Testis (tissue), 5 donors: ENCODE measurements at places on chromosomes 5 and 9. TPM values are rescaled to one million over a fixed set of nuclear protein-coding genes. Genes with fewer than 3 reads are reported as not detected.
A peak's percentile ranks its signal among the peaks of the same experiment; 100 is the strongest.

- no peaks in the 10 kb centered on the region for H3K36me3 ChIP-seq
- H3K4me3 ChIP-seq = no peak overlapping the region
- peak; percentile 19 for DNase-seq
- H3K27ac ChIP-seq = no peak overlapping the region
- no peaks in the 10 kb centered on the region for H3K4me1 ChIP-seq
Observed at GRCh38 chr5:164119806-164120447, 614.5 kb downstream of the MAT2B start.

GRCh38 chr5:54159893-54160195, 150.5 kb downstream of the ARL15 start:
- peaks cover 8% of the 10 kb centered on the region for H3K4me1 ChIP-seq
- no peaks in the 10 kb centered on the region for H3K27me3 ChIP-seq
- no peaks in the 10 kb centered on the region for H3K36me3 ChIP-seq
- H3K27ac ChIP-seq = no peak overlapping the region

SH3GL2 gene
- polyA plus RNA-seq = 10.7 TPM

DNA sequence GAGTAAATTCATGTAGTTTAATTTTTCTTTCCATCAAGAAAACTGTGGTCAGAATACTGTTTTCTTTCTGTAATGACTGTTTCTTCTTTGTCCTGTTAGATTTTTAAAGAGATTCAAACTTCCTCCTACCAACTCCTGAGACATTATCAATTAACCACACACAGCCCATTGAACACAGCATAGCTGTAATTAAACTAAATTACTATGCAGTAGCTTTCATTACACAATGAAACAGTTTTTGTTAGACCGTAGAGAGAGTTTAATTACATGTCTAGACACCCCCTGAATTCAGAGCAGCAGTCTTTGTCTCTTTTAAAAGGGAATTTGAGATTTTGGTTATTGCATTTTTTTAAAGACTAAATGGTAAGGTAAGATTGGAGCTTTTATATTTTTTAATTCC, 77.5 kb downstream of the STARD4 start:
- no peaks in the 10 kb centered on the region for H3K27me3 ChIP-seq
- no peak overlapping the region for H3K27ac ChIP-seq
- H3K4me3 ChIP-seq = no peak overlapping the region
- H3K4me1 ChIP-seq = no peaks in the 10 kb centered on the region

DNA sequence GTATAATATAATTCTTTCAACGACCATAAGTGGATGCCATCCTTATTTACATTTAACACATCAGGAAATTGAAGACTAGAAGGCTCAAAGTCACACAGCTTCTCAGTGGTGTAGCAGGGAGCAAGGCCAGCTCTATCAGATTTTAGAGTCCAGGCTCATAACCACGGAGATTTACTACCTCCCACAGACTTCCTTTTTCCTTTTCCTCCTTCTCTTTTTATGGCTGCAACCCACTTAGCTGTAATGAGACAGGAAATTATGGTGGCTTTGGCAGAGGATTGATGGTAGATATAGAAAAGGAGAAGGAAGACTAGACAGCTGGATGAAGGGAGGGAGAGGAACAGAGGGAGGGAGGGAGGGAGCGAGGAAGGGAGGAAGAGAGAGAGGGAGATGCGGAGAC, 47.4 kb downstream of the SPEF2 start:
- no peak for DNase-seq
- H3K27me3 ChIP-seq = no peaks in the 10 kb centered on the region
- H3K36me3 ChIP-seq = no peaks in the 10 kb centered on the region
- no peak overlapping the region for H3K27ac ChIP-seq

GRCh38 chr5:36363101-36363500, 61.4 kb upstream of the RANBP3L start:
- no peak for DNase-seq
- H3K4me1 ChIP-seq = peaks cover 36% of the 10 kb centered on the region
- H3K36me3 ChIP-seq = no peaks in the 10 kb centered on the region

DNA sequence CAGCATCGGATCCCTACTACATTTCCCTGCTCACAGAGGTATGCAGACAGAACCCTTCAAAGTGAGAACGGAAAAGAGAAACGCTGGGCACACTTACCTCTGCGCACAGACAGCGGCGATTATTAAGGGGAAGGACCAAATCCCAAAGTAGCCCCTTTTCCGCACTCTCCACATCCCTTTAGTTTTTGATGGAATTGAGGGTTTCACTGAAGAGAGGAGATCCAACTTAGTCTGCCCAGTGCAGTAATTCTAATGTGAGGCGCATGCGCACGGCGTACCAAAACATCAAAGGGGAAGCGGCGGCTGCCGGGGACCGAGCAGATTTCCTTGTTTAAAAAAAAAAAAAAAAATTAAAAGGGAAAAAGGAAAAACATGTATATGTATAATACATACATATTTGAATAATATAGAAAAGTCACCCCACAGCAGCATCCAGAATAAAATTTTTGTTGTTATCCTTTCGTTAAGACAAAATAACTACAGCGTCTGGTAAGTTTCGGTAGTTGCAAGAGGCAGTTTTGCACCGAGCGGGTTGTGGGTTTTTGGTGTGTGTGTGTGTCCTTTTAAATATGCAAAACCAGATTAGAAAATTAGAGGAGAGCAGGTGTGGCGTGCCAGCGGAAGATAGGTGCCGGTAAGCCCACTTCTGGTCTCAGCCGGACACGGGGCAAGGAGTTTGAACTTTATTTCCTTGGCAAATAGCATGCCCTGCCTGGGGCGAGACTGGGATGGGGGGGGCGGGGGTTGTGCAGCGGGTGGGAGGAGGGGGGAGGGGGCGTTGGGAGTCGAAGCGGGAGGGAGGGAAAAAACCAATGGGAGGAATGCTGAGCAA, at the start of gene GABRB2:
GABRB2 (minus strand) TSS at position 256 of the 832 bp plus-strand sequence; CDS start at position 174, 82 bp downstream.
- no peak within 1 kb of the TSS for H3K27ac ChIP-seq
- no peaks in the 10 kb centered on the region for H3K36me3 ChIP-seq
- H3K4me1 ChIP-seq = peaks cover 15% of the 10 kb centered on the region
- peak; percentile 78 for DNase-seq
- H3K4me3 ChIP-seq = peak within 1 kb of the TSS; percentile 45
- no peaks in the 10 kb centered on the region for H3K27me3 ChIP-seq

GRCh38 chr5:137600721-137601360, 101.7 kb upstream of the SPOCK1 start:
- H3K4me1 ChIP-seq = no peaks in the 10 kb centered on the region
- no peaks in the 10 kb centered on the region for H3K36me3 ChIP-seq
- DNase-seq = no peak
- H3K27me3 ChIP-seq = no peaks in the 10 kb centered on the region

PCDHA13 gene
- polyA plus RNA-seq = 1.8 TPM

GRCh38 chr9:104858846-104859245, 69.1 kb downstream of the ABCA1 start:
- H3K4me1 ChIP-seq = peaks cover 11% of the 10 kb centered on the region
- H3K4me3 ChIP-seq = no peak overlapping the region
- H3K27me3 ChIP-seq = no peaks in the 10 kb centered on the region
- no peaks in the 10 kb centered on the region for H3K36me3 ChIP-seq
- no peak for DNase-seq

DNA sequence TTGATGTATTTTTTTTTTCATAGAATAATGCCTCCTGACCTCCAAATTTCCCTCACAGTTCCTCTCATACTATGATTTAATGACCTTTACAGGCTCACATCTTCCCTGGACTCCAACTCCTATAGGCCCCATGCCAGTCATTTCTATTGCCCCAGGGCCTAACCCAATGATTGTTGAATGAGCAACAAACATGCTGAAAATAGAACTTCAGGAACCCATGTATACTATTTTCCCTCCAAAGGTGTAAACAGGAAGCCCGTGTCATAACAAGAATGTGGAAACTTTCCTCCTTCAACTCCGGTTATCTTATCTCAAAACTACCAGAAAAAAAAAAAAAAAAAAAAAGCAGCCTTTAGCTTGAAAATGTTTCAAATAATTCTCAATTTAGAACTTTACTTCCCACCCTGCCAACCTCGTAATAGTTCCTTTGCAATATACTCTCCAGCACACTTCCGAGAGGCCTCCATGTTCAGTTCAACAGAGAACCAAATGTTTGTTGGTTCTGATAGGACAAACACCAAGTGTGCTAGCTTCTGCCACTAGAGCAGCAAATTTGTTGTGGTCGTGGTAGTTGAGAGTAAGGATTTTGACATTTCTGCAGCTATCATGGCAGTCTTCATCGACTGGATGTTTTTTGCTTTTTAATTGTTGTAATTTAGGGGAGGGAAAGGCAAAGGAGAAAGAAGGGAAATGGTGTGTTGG, 25.8 kb downstream of the TRPM6 start:
- H3K27me3 ChIP-seq = no peaks in the 10 kb centered on the region
- no peak overlapping the region for H3K4me3 ChIP-seq
- H3K27ac ChIP-seq = no peak overlapping the region
- H3K36me3 ChIP-seq = no peaks in the 10 kb centered on the region
- DNase-seq = no peak
- H3K4me1 ChIP-seq = no peaks in the 10 kb centered on the region
